ENCODE measurements at places on chromosomes 12 and 14.

GRCh38 chr12:14452336-14452735 lies 86.9 kb downstream of the ATF7IP start:
- no peak for DNase-seq

- DNase-seq, result no peak
These were observed 78.5 kb downstream of the ST8SIA1 start for GRCh38 chr12:22256041-22256441.

DNA sequence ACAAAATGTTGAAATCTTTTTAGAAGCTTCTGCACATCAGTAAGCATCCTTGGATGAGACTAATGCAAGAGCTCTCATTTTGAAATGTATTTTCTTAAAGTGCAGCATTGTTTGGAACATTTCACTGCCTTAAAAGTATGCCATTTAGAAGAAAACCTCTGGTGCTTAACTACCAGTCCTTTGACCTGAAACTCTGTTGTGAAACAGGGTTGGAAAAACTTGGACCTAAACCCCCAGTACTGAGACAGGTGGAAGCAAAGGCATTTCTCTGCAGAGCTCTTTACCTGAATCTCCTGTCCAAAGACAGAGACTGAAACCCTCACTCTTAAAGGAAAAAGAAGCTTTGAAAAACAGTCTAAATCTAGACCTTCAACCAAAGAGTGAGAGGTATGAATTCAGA lies 207.2 kb downstream of the NUBPL start:
- no peak for DNase-seq

DNA sequence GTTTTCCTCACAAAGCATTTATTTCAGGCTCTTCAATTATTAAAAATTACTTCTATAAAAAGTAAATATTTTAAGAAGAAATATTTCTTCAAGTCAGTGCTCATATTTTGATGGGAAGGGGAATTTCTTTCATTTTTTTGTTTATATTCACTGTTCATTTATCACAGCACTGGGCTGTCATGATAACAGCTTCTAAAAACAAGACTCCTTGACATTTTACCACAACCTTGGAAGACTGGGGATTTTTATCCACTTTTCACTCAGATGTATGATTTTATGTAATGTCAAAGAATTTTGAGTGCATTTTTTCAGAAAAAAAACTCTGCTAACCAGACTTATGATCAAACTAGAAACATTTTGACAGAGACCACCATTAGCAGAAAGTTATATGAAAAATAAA lies 149.7 kb downstream of the PHLDA1 start:
- no peak for DNase-seq

DNA sequence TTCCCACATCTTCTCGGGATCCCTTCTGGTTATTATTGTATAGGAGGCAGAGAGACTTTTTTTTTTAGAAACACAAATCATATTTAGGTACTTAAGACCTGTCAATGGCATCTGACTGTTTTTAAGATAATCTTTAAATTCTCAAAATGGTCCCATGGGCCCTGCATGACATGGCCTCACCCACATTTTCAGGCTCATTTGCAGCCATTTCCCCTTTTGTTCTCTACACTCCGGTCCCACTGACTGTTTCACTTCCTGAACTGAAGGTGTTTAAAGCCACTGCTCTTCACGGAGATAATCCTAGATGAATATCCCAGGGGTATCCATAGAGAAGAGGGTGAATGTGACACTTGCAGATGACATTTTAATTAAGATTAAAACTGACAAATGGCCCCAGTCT lies 12.3 kb upstream of the C12orf71 start:
- DNase-seq, result no peak

DNA sequence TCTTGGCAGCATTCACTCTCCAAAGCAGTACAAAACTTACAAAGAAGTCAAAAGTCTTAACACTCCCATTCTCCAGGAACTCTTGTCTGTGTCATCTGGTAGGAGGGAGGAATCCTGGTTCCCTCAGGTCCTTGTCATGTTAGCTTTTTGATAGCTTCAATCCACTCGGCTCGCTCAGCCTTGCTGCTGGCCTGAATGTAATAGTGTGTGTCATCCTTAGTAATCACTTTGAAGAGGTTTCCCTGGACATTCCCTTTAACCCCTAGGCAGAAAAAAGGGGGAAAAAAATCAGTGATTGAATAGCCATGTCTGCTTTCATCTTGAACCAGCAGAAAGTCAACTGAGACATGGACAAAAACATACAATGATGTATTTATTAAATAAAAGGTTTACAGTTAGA lies 24.8 kb downstream of the PLEK2 start:
- no peak for DNase-seq

GRCh38 chr12:56221232-56221756 lies 428 bp downstream of the RNF41 start:
- no peak for DNase-seq

- no peak for DNase-seq
These were observed 85.0 kb downstream of the ATF7IP start for GRCh38 chr12:14450479-14450878.

GRCh38 chr12:85190728-85191127 lies 89.3 kb upstream of the ALX1 start:
- no peak for DNase-seq

DNA sequence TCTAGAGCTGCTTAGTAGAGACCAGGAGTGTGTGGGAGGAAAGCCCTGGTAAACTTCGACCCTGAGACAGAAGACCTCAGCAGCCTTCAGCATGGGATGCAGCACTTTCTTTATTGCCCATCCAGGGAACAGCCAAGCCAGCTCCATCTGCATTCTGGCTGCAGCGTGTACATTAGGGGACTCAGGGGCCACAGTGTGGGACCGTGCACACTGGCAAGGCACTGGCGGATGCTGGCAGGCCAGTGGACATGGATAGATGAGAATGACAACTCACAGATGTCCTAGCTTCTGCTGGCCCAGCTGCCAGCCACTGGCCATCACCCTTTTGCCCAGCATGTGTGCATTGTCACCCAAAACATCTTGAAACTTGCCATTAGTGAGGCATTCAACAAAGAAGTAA lies 12.5 kb downstream of the PLD4 start:
- no peak for DNase-seq

GRCh38 chr12:120490833-120491512 lies 4.9 kb upstream of the DYNLL1 start:
- DNase-seq, result no peak

GRCh38 chr12:80419644-80420043 lies 24.4 kb upstream of the PTPRQ start:
- DNase-seq, result no peak

GRCh38 chr12:7304456-7304855 lies 584 bp downstream of the ACSM4 start:
- no peak for DNase-seq

DNA sequence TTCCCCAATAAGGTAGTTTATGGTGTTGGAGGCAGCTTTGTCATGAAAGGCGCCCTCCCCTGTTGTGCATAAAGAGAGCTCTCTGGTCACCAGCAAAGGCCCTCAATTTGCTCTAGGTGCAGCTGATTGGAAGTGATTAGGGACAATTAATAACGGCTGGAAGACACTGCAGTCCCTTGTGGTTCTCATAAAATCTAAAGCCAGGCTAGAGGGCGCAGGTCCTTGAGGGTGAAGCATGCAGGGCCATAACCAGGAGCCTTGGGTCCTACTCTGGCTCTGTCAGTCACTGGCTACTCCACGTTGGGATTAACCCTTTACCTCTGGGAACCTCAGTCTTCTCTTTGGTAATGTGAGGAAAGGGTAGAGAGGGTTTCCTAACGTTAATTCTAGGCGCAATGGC lies 1.9 kb downstream of the DAAM1 start:
- no peak for DNase-seq

- DNase-seq, result no peak
These were observed 2.9 kb downstream of the ARHGDIB start for GRCh38 chr12:14958361-14959125.

GRCh38 chr12:15318841-15319240 lies 3.5 kb upstream of the PTPRO start:
- no peak for DNase-seq

GRCh38 chr12:68978678-68979077 lies 45.7 kb upstream of the CPM start:
- DNase-seq, result no peak

GRCh38 chr12:1819571-1819970 lies 794 bp upstream of the LRTM2 start:
- DNase-seq, result no peak

DNA sequence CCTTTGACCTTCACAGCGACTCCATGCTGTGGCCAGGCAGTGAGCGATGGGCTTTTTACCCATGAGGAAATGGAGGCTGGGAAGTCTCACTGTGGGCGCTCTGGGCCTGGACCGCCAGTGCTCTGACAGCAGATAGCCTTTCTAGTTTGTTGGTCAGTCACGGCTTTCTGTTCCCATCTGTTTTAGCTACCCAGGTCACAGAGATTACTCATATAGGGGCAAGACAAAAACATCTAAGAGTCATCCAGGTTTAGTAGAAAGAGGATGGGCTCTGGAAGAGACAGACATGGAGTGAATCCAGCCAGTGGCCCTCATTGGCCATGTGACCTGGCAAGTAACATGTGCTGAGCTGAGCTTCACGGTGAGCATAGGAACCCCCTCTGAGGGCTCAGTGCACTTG lies 68.6 kb downstream of the MARK3 start:
- no peak for DNase-seq

DNA sequence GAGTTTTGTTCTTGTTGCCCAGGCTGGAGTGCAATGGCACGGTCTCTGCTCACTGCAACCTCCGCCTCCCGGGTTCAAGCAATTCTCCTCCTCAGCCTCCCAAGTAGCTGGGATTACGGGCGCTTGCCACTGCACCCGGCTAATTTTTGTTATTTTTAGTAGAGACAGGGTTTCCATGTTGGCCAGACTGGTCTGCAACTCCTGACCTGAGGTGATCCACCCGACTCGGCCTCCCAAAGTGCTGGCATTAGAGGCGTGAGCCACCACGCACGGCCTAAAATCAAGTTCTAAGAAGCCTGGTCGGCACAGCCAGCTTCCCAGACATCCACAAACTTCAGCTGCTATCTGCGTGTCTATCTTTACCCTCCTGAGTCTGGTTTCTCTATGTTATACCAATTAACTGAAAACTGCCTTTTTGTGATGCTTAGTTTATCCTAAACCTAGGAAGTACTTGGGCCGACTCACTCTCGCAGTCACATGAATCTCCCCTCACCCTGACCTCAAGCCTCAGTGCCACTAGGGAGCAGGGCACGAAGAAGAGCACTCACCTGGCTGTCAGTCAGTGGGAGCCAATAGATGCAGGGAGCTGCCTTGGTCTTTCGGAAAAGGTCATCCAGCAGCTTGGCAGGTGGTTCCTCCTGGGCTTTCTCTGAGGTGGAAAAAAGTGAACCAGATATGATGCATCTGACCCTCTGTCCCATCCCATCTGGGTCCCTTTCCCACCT lies 3.4 kb upstream of the CDH24 start:
- DNase-seq, result no peak

DNA sequence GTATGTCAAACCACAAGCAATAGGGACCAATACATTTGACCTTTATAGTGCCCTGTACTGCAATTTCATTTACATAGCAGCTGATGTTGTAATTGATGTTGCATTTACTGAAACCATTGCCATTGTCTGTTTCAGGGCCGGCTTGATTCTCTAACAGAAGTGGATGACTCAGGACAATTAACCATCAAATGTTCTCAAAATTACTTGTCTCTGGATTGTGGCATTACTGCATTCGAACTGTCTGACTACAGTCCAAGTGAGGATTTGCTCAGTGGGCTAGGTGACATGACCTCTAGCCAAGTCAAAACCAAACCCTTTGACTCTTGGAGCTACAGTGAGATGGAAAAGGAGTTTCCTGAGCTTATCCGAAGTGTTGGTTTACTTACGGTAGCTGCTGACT lies 216.0 kb downstream of the AKAP6 start:
- no peak for DNase-seq

GRCh38 chr14:68627050-68627867 lies 165.6 kb downstream of the ZFP36L1 start:
- no peak for DNase-seq

DNA sequence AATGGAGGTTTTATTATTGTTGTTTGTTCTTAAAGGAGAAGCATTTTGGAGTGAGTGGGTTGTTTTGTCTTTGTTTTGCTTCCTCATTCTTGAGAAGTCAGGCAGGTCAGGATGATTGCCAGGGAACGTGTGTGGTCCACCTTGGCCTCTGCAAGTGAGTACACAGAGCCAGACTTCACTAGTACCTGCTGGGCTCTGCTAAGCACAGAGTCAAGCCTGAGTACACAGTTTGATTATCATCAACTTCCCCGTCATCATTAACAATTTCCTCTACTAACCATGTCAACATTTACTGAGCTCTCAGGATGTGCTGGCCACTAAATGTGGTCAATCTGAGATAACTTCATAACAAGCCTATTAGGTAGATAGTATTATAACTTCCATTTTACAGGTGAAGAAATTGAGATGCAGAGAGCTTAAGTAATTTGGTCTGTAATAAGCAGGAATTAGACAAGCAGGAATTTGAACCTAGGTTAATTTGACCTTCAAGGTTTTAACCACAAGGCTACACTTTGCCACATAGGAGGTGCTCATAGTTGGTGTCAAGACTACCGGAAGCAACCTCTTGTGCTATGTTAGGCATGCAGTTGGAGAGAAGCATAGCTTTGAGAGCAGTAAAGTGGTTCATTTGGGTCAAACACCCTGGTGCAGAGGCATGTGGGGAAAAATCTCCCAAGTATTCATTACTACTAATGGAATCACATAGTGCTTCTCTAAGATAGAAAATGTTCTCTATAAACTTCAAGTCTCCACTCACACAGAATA lies 178.3 kb downstream of the NUAK1 start:
- no peak for DNase-seq

DNA sequence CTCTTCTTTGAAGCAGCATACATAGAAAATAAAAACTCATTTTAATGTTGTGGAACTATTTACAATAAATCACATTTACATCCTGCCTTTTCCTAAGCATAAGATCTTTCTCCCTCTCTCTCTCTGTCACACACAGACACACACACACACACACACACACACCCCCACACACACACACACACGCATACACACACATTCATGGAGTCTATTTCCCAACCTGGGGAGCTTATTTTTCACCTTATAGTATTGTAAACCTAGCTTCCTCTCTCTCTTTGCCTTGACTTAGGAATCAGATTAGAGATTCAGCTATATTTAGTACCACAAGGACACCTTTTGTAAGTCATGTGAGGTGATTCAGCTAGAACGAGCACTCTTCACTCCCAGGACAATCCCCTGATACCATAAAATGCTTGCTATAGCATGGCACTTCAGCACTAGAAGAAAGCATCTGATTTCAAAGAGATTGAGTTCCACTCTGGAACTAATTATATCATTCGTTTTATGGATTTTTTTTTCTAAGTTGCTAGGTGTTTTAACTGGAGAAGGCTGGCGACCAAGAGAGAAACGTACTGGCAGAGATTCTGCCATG lies 23.6 kb downstream of the TMEM30B start:
- DNase-seq, result no peak

GRCh38 chr12:42641221-42641885 lies 51.8 kb upstream of the PRICKLE1 start:
- DNase-seq, result no peak

GRCh38 chr14:100822013-100822412 lies 3.9 kb upstream of the MEG3 start:
- DNase-seq, result no peak
